ENCODE measurements at places on chromosomes 11 and 22.

DNA sequence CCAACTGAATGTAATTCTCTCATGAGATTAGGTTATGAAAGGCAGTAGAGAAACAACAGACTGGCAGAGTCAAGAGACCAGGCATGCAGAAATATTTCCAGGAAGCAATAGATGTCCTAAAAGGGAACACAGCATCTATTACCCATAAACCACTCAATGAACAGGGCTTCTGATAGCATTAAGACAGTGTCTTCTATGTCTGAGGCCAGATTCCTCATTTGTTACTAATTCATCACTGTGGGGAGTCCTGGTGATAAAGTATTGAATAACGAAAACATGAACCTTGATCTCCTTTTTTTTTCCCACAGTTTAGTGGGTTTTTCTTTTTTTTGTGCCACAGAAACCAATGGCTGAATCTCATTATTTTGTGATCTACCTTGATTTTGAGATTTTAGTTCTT lies 339.0 kb downstream of the METTL15 start:
- no peak for DNase-seq

DNA sequence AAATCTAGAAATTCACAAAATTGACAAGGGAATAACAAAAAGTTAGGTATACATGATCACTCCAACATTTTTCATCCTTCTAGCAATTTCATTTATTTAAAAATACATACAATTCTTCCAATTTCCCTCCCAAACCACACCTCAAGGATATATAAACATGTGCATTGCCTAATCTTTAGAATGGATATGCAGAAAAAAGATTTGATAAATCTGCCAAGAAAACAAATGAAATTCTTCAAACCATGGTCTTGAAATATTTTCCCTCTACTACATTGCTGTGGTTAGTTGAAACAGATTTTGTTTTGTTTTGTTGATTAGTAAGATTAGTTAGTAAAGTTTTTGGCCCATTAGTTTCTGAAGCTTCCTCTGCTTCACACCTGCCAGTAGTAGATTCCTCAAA lies 703.3 kb upstream of the CCDC179 start:
- DNase-seq, result no peak

DNA sequence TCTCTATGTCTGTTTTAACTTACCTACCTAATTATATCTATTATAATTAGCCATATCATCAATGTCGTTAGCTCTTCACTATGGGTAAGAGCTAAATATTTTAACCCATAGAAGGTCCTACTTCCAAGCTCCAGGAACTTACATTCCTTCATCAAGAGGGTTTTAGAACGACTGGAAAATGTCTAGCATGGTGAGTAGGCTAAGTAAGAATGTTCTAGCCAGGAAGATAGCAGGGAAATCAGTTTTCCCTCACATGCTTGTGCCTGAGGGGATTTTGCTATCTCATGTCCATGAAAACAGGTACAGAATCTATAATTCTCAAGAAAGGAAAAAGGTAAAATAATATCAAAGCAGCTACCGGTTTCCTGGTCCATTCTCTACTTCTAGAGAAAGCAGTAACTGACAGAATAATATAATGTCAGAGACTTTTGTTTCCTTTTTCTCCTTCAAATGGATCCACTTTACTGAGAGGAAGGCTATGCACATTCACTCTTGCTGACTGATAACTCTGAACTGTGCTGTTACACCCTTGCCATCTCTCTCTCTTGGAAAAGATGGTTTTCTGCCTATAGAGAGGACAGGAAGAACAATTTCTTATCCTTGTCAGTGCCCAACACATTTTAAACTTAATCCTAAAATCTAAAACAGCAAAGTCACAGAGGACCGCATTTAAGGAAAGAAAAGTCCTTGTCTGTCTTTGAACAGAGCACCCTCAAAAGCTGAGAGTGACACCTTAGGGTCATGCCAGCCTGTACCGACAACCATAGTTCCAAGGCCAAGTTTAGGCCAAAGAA lies 67.0 kb downstream of the MAML2 start:
- DNase-seq, result no peak

GRCh38 chr11:115304774-115305472 lies 199.3 kb downstream of the CADM1 start:
- no peak for DNase-seq
